Stimulated activated CD4-positive, alpha-beta T cell treated with anti-CD3 and anti-CD28 coated beads, Interleukin-1b, Interleukin-23, amount 100 ng/mL, for 48 hours (primary cell): ENCODE measurements at places on chromosomes 12 and 14.

DNA sequence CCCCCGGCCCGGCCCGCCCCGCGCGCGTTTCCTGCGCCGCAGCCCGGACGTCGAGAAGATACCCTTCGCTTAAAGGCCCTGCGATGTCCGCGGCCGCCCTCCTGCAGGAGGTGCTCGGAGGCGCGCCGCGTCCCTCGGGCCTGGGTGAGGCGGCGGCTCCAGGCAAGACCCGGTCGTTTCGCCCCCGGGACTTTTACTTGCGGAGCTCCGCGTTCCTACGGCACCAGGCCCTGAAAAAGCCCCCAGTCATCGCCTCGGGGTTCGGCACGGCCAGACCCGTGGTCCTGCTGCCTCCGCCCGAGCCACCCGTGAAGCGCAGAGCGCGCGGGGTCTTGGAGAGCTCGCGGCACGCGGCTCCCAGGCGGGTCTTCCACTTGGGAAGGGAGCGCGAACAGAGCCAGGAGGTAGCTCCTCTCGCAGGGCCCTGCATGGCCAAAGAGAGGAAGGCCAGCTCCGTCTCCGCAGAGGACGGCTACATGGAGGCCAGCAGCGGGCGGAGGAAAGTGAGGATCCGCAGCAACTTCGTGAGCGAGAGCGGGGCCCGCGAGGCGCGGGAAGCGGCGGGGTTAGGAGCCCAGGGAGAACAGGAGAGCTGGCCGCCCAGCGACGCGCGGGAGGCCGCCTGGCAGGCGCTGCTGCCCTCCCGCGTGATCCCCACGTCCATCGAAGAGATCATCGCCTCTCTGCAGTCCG lies 26.9 kb downstream of the TTC6 start:
- no peak for DNase-seq

DNA sequence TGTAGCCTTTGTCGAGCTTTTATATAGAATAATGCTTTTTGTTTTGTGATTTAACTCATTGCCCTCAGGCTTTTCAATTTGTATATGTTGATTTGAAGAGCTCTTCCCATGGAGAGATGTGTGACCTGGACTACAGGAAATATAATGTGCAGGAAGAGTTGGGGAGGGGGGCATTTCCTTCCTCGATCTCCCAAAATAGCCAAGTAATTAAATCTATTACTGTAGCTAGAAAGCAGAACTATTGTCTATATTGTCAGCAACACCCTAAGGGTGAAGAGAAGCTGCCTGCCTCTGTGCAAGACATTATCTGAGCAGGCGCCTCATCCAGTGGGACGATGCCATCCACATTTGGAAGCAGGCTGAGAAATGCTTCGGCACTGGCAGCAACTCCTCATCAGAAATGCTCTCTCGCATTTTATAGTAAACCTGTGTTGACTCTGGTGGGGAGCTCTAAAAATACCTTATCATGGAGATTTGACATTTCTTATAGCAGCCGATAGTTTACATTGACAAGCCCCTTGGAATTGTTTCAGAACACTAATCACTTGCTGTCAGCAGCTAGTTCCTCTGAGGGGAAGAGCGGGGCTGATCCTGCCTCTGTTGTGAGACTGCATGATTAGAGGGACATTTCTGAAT lies 392.5 kb upstream of the RGS6 start:
- no peak for DNase-seq

GRCh38 chr12:64923536-64923935 lies 99.1 kb downstream of the TBC1D30 start:
- no peak for DNase-seq

- no peak for DNase-seq
These were observed 1230.4 kb downstream of the AACS start for GRCh38 chr12:126295652-126296051.

GRCh38 chr14:53209370-53209769 lies 56.2 kb upstream of the DDHD1 start:
- no peak for DNase-seq

GRCh38 chr14:29926701-29927375 lies 809 bp downstream of the PRKD1 start:
- DNase-seq, result no peak

DNA sequence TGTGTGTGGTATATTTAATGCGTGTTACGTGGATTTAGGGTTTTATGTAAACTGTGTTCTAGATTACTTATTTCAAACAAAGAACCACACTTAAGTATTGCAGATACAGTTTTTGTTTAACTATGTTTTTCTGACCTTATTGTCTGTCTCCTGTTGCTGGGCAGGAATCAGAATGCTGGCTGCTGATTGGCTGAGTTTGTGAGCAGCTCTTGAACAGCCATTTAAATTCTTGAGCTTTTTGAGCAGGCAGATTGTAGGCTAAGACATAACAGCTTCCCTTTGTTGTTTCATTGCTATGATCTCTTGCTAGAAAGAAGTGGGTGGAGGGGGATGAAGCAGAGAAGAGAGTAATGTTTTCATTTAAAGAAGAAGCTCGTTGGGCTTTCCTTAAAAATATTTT lies 52.2 kb downstream of the ATF7IP start:
- peak; percentile 72 for DNase-seq

DNA sequence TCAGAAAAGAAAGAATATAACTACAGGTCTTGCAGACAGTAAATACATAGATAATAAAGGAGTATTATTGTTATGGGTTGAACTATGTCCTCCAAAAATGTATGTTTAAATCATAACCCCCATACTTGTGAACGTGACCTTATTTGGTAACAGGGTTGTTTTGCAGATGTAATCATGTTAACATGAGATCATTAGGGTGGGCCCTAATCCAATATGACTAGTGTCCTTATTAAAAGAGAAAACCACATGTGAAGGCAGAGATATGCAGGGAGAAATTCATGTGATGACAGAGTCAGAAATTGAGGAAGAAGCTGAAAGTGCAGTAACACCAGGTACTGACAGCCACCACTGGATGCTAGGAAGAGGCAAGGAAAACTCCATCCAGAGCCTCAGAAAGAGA lies 29.0 kb downstream of the MAGOHB start:
- DNase-seq, result no peak

- no peak for DNase-seq
These were observed 234.3 kb downstream of the EFCAB11 start for GRCh38 chr14:89720076-89720687.

DNA sequence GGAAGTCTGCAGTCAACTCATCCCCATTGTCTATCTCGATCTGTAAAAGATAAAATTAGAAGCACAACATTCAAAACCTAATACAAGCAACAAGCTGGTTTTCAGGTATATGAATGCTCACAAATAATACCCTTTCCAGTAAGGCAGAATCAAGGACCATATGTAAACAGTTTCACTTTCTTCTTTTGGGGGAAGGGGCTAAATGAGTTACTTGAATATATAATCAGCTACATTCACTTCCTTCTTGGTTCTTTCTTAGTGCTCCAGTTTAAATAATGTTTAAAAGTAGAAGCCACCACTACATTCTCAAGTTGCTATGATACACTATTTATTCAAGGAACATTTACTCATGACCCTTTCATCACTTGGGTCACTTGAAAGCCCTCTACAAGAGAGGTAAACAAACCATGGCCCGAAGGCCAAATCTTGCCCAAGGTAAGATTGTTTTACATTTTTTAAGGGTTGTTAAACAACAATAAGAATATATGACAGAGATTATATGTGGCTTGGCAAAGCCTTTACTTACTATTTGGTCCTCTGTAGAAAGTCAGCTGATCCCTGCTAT lies 10.3 kb downstream of the TWF1 start:
- DNase-seq, result no peak

- no peak for DNase-seq
These were observed 33.0 kb downstream of the HIGD1C start for GRCh38 chr12:50985322-50985721.

DNA sequence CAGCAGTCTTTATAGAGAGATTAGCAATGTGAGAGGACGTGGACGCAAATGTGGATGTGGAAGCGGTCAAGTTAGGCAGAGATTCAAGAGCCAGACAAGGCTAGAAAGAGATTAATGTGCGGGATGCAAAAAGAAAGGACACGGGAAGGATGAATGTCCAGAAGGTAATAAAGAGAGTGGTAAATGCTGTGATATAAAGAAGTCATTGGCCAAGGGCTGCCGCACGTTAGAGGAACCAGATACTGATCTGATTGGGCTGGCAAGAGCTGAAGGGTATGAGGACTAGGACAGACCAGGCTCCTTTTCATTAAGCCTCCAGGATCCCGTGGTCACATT lies 59.5 kb downstream of the DHRS2 start:
- DNase-seq, result no peak

DNA sequence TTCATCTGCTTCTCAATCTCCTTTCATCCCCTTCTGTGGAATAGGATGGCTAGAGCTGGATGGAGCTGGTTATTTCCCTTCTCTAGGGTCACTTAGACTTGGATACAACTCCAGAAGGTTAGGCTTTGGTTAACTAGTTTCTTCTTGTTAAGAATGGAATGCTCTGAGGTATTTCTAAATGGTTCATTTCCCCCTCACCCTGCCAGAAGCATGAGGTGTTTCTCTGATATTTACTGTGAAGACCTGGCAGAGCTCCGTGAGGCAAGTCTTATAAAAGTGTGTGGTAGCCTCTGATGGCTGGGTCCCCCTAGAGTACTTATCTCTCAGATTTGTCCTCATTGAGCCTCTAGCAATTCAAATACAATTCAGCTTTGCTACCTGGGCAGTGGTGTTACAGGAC lies 207.9 kb downstream of the SLC16A7 start:
- no peak for DNase-seq

DNA sequence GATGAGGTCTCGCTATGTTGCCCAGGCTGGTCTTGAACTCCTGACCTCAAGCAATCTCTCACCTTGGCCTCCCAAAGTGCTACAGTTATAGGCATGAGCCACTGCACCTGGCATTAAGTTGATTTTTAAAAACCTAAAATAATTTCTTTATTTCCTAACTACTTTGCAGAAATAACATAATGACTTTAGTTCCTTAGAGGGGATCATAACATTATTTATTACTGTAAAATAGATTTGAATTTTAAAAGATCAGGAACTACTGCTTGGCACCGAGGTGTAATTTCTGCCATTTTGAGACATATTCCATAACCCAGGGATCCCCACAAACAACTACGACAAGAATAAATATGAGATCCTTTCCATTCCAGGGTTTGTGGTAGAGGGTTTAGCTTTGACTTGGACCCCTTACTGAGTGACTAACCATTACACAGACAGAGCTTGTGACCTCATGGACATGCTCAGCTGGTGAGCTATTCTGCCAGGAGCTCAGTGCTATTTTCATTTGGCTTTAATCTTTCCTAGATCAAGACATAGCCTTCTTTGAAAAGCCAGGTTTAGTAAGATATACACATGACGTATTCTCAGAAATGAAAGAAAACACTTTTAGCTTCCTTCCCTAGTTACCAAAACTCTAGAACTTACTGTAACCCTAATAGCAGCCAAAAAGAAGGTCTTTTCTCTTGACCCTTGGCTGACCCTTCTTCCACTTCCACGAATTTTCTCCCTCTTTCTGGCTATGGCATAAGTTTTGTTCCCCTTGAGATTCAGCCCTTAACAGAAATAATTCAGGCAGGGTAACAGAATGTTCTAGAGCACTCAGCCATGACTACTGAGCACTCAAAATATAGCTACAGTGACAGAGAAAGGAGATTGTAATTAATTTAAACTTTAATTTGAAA lies 75.1 kb upstream of the NUDT4 start:
- DNase-seq, result no peak

DNA sequence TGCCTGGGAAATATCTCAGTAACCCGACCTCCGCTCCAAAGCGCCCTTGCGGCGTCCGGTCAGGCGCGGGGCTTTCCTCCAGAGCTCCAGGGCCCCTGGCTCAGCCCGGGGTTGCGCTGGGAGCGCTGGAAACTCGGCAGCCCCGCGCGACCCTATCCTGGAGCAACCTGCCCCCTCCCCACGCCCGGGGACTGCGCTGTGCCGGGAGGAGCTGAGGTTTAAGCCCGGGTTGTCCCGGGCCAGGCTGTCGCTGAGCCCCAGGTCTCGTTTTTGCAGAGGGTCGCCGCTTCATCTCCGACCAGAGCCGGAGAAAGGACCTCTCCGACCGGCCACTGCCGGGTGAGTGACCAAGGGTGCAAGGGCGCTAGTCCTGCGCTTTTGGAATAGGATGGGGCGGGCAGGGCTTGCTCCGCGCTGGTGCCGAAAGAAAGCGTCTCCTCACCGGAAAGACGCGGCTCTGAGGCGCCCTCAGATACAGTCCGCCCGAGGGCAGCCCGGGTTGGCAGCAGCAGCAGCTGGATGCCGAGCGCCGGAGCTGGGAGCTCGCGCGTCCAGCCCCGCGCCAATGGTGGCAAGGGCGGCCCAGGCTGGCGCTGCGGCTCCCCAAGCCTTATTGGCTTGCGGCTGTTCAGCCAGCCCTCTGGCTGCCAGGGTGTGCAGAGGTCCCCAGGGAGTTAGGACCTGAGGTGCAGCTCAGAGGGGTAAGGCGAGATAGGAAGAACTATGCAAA lies 1.5 kb downstream of the SPX start:
- peak; percentile 68 for DNase-seq

- DNase-seq, result no peak
These were observed 280.8 kb downstream of the ZFP36L1 start for GRCh38 chr14:68512088-68512487.

DNA sequence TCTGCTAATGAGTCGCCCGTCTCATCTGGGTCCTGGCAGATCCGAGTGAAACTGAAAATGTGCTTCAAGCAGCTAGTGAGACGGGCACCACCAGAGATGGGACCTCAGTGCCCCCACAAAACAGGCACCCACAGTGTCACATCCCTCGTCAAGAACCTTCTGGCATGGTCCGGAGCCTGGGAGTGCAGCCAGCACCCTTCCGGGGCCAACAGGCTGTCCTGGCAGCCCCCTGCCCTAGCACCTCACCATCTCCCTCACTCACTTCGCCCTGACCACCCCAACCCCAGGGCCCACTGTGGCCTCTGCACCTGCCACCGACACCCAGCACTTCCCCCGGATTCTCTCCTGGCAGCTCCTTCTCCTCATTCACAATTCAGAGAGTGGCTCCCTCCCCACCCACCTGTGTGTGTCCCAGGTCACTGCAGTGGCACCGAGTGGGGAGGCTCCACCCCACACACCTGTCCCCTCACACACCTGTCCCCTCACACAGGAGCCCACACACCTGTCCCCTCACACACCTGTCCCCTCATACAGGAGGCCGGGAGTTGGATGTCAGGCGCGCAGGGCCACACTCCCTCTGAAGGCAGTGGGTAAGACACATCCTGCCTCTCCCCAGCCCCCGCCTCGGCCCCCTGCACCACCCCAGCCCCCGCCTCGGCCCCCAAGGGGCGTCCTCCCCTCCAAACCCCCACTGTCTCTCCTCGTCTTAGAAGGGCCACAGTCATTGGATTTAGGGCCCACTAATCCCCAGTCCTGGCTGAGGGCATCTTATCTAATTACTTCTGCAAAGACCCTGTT lies 7.9 kb downstream of the GALNT9 start:
- no peak for DNase-seq

DNA sequence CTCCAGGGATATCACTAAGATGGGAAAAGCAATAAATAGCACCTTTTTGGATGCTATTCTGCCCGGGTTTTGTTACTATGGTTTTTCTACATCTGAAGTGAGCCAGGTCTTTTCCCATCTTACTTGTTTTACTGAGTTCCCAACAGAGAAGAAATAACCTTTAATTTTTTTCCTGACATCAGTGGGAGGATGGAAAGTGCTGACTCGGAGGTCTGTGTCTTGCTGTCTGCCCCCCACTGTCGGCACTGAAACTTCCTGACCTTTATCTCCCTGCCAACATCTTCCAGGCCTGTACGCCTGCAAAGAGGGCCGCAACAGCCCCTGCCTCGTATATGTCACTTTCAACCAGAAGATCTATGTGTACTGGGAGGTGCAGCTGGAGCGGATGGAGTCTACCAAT lies 11.0 kb downstream of the ITFG2 start:
- DNase-seq, result no peak
